ENCODE measurements at places on chromosomes 12 and 14. TPM values are rescaled to one million over a fixed set of nuclear protein-coding genes. Genes with fewer than 3 reads are reported as not detected.

GRCh38 chr12:13275241-13276085, 78.9 kb downstream of the EMP1 start:
- H3K36me3 ChIP-seq = no peaks in the 10 kb centered on the region
- H3K4me1 ChIP-seq = no peaks in the 10 kb centered on the region
- no peak overlapping the region for H3K4me3 ChIP-seq
- peaks cover 27% of the 10 kb centered on the region for H3K27me3 ChIP-seq

TC2N gene
- total RNA-seq = 0.25 TPM

AQP6 gene
- 1.8 TPM for total RNA-seq

DNA sequence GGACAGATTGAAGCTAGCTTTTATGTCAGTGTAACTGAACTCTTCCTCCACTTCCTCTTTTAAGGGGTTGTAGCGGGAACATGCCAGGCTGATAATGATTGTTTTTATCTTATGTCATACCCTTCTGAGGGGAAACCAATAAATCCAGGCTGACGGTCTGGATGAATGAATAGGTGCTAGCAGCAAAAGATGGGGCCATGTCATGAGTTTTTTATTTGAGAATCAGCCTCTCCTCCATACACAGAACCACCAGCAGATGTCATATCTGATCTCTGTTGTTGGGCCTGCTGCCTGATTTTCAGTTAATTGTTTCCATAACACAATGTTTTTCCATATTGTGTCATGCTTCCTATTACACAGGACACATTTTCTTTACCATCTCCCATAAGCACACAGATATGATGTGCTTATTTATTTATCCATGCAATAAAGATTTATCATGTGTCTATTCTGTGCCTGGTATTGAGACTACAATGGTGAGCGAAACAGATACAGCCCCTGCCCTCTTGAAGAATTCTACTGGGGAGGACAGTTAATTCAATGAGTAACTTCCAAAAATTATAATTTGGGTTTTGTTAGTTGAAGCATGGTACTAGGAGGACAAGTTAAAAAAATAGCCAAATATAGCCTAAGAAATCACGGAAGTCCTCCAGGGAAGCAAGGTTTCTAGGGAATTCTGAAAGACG, 33.6 kb upstream of the CRY1 start:
- H3K27me3 ChIP-seq = no peaks in the 10 kb centered on the region
- no peaks in the 10 kb centered on the region for H3K36me3 ChIP-seq
- peaks cover 12% of the 10 kb centered on the region for H3K4me1 ChIP-seq
- no peak for DNase-seq

DNA sequence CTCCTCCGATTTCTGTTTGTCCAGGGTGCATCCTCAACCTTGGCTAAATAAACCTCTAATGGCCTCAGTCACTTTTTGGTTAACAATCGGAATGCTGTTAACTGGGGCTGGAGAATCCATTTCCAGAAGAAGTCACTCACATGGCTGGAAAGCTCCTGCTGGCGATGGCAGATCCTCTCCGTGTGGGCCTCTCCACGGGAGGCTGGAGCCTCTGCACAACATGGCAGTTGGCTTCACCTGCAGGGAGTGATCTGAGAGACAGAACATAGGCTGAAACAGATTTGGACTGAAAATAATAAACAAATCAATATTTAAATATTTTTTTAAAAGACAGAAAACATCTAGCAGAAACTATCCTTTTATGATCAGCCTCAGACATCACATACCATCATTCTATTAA, 66.8 kb upstream of the FICD start:
- no peak overlapping the region for H3K27ac ChIP-seq
- H3K36me3 ChIP-seq = no peaks in the 10 kb centered on the region
- DNase-seq = no peak
- no peaks in the 10 kb centered on the region for H3K27me3 ChIP-seq
- H3K4me1 ChIP-seq = peaks cover 4% of the 10 kb centered on the region

ITGB7 gene
- 1.1 TPM for total RNA-seq

GRCh38 chr12:57741844-57742738, 2.7 kb upstream of the TSPAN31 start:
- H3K27me3 ChIP-seq = peaks cover 64% of the 10 kb centered on the region
- peaks cover 8% of the 10 kb centered on the region for H3K36me3 ChIP-seq
- H3K4me1 ChIP-seq = peaks cover 5% of the 10 kb centered on the region
- DNase-seq = no peak
- no peak overlapping the region for H3K27ac ChIP-seq

SPTB gene
- total RNA-seq = 9.2 TPM

SLC8B1 gene
- 2.5 TPM for total RNA-seq

DNA sequence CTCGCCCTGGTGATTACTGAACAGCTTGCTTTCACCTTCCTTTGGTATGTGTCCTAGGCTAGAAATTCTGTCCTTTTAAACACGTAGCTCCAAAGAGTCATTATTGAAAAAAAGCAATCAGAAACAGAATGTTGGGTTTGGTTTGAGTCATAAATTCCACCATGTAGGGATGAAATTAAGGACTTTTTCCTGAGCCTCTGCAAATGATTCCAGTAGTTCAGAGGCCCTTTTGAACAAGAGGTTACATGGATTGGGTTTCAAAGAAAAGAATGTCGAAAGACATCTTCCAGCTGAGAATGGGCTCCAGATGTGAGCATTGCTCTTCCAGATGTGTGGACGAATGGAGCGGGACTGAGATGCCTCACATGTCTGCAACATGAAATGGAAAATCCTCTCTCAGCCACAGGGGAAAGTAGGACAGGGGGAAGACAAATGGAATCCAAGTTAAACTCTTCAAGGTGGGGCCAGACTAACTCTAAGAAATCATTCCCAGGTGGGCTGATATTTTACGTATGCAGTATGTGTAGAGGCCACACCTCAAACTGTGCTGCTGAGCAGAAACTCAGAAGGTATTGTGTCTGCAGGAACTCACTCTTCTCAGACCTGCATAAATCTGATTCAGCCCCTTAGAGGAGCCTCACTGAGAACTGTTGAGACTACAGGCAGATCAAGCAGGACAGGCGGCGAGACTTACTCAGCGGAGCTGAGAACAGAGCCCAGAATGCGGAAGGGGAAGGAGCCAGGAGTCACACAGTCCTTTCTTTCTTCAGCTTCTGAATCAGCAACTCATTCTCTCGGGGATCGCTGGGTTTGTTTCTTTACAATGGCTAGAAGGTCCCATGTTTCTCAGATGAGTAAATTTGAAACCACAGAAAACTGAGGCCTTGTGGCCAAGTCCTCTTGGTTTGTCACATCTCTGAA, 23.3 kb upstream of the EMP1 start:
- H3K27me3 ChIP-seq = no peaks in the 10 kb centered on the region
- H3K27ac ChIP-seq = no peak overlapping the region
- H3K4me1 ChIP-seq = no peaks in the 10 kb centered on the region
- H3K4me3 ChIP-seq = no peak overlapping the region
- peak; percentile 87 for DNase-seq
- H3K36me3 ChIP-seq = no peaks in the 10 kb centered on the region

NT5DC3 gene
- total RNA-seq = 0.95 TPM

TMEM132D gene
- total RNA-seq = not detected

GRCh38 chr12:50934981-50935807, 17.1 kb upstream of the HIGD1C start:
- no peaks in the 10 kb centered on the region for H3K27me3 ChIP-seq
- H3K4me3 ChIP-seq = no peak overlapping the region
- no peak for DNase-seq
- H3K36me3 ChIP-seq = no peaks in the 10 kb centered on the region

PLA2G1B gene
- not detected for total RNA-seq

DNA sequence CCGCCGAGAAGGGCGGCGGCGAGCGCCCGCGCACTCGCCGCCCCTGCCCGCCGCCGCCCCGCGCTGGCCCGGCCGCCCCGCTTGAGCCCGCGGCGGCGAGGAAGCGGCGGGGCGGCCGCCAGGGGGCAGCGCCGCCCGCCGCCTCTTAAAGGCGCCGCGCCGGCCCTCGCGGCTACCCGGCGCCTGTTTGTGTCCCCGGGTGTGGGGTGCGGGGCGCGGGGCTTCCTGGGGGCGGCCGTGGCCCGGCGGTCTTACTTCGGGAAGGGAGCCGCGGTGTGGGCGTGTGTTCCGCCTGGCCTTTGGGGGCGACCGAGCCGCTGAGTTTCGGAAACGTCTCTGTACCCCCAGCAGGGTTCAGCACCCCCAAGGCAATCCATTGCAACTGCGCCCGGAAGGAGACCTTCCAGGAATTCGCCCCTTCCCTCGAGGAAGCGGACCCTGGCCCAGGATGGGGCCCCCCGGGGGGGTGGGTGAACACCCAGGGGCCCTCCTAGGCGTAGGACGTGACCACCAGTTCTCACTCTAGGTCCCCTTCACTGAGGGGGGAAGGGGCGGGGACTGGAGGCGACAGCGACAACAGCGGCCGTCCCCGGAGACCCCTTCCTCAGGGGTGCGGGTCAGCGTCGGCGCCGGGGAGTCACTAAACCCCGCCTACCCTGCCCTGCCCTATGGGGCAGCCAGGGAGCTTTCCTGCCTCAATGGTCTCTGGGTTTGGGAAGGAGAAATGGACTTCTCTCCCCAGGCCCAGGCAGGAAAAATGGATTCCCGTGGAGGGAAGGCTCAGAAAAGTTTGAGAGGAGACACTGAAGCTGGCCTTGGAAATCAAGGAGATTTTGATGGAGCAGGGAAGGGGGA, at the start of gene ITPK1:
Gene ITPK1, minus strand, starts transcription at position 105 of the 855 bp plus-strand sequence. CDS start 762 bp downstream, outside the sequence.
- DNase-seq = peak; percentile 74
- H3K36me3 ChIP-seq = no peaks in the 10 kb centered on the region
- peak within 1 kb of the TSS; percentile 94 for H3K27ac ChIP-seq
- no peaks in the 10 kb centered on the region for H3K27me3 ChIP-seq
- H3K4me1 ChIP-seq = peaks cover 16% of the 10 kb centered on the region

DNA sequence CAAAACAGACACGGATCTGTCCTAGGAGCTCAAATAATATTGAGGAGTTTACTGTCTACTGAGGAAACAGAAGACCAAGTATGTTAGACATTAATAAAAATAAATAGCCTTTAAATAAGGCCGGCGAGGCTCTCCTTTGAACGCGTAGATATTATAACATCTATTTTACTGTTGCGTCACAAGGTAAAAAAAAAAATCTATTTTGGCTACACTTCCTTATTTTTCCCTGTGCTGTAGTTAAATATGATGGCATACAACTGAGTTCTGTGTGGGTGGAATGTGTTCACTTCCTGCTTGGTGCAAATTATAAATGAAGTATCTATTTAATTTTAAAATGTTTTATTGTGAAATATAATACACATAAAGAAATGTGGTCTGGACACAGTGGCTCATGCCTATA, 17.2 kb upstream of the RAD52 start:
- no peak overlapping the region for H3K4me3 ChIP-seq
- H3K4me1 ChIP-seq = peaks cover 2% of the 10 kb centered on the region

GRCh38 chr12:116294454-116295165, 17.1 kb upstream of the MED13L start:
- H3K36me3 ChIP-seq = no peaks in the 10 kb centered on the region
- no peaks in the 10 kb centered on the region for H3K27me3 ChIP-seq

BATF gene
- total RNA-seq = not detected

- no peak overlapping the region for H3K4me3 ChIP-seq
- peaks cover 9% of the 10 kb centered on the region for H3K36me3 ChIP-seq
- no peaks in the 10 kb centered on the region for H3K4me1 ChIP-seq
- no peaks in the 10 kb centered on the region for H3K27me3 ChIP-seq
- no peak overlapping the region for H3K27ac ChIP-seq
- no peak for DNase-seq
Measured at GRCh38 chr12:19458733-19459132, 19.4 kb downstream of the AEBP2 start.

- DNase-seq = peak; percentile 45
- H3K4me1 ChIP-seq = peaks cover 56% of the 10 kb centered on the region
- no peaks in the 10 kb centered on the region for H3K27me3 ChIP-seq
- H3K4me3 ChIP-seq = no peak overlapping the region
- peak overlapping the region; percentile 87 for H3K27ac ChIP-seq
- H3K36me3 ChIP-seq = no peaks in the 10 kb centered on the region
Measured at GRCh38 chr12:3218228-3219171, 141.3 kb downstream of the TSPAN9 start.

CD163 gene
- 0.06 TPM for total RNA-seq

DNA sequence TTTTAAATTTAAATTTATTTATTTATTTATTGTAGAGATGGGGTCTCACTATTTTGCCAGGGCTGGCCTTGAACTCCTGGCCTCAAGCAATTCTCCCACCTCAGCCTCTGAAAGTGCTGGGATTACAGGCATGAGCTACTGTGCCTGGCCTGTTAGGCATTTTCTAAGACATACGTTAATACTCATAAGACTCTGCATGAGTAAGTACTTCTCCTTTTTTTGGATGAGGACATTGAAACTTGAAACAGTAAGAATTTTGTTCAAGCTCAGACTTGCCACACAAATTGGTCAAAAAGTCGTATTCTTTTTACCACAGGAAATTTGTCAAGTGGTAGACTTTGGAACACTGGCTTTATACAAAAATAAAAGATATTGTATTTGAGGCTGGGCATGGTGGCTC, 187.4 kb upstream of the RASSF8 start:
- no peaks in the 10 kb centered on the region for H3K36me3 ChIP-seq
- H3K4me3 ChIP-seq = no peak overlapping the region
- no peak for DNase-seq
- no peak overlapping the region for H3K27ac ChIP-seq
- peaks cover 3% of the 10 kb centered on the region for H3K4me1 ChIP-seq

DNA sequence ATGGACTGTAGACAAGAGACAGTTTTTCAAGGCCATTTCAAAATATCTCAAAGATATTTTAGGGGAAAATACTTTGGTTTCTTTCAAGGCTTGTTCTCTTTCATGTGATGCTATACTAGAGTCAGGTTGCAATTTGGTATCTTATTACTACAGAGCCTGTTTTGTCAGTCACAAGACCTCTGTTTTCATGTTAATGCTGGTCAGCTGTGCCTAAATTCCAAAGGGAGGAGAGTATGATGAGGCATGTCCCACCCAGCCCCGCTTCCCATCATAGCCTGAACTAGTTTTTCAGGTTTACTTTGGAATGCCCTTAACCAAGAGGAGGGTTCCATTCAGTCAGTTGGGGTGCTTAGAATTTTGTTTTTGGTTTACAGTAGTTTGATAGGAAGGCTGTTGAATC, 52.6 kb downstream of the GPHB5 start:
- DNase-seq = no peak
- H3K4me1 ChIP-seq = peaks cover 12% of the 10 kb centered on the region
- no peaks in the 10 kb centered on the region for H3K27me3 ChIP-seq
- no peak overlapping the region for H3K4me3 ChIP-seq

ACOT4 gene
- 0.42 TPM for total RNA-seq

ACSS3 gene
- 19.4 TPM for total RNA-seq

- H3K4me1 ChIP-seq = peaks cover 5% of the 10 kb centered on the region
- H3K27me3 ChIP-seq = no peaks in the 10 kb centered on the region
- H3K36me3 ChIP-seq = no peaks in the 10 kb centered on the region
- no peak overlapping the region for H3K27ac ChIP-seq
- no peak overlapping the region for H3K4me3 ChIP-seq
- DNase-seq = no peak
Measured at GRCh38 chr12:21384261-21384660, 11.6 kb downstream of the IAPP start.

APOLD1 gene
- total RNA-seq = 2.6 TPM

RHNO1 gene
- total RNA-seq = 27.7 TPM

- H3K27me3 ChIP-seq = no peaks in the 10 kb centered on the region
- no peaks in the 10 kb centered on the region for H3K36me3 ChIP-seq
- no peak for DNase-seq
- H3K4me1 ChIP-seq = no peaks in the 10 kb centered on the region
- no peak overlapping the region for H3K27ac ChIP-seq
- H3K4me3 ChIP-seq = no peak overlapping the region
Measured at GRCh38 chr12:41944216-41944615, 200.5 kb downstream of the GXYLT1 start.

All from cardiac muscle cell (in vitro differentiated cells and primary cell).